ENCODE measurements at places on chromosomes 12 and 14.
A peak's percentile ranks its signal among the peaks of the same experiment; 100 is the strongest.

DNA sequence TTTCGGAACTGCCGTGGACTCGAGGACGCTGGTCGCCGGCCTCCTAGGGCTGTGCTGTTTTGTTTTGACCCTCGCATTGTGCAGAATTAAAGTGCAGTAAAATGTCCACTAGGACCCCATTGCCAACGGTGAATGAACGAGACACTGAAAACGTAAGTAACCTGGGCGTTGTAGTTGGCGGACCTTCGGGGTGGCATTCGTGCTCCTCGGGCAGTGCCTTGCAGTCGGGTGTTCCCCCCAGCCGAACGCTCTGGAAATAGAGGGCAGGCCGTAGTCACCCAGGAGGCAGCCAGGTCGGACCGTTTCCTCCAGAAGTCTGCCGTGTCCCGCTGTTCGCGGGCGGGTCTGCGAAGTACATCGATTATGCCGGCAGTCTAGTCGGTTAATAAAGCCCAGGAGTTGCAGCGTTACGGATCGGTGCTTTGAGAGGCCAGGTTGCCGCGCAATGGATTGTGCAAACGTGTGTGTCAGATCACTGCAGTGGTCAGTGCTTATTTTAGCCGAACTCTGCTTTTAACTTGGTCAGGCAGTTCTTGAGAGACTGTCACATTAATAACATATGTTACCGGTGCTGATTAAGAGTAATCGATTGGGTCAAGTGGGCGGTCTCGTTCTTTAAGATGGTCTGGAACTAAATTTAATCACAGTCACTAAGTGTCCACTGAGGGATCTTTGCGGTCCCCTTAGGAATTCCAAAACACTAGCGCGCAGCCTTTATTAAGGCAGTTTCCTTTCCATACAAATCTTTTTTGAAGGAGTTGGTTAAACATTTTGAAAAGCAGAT, 906 bp downstream of the MARK3 start:
- no peak for DNase-seq

GRCh38 chr12:95634622-95635621, 83.6 kb upstream of the USP44 start:
- no peak for DNase-seq

DNA sequence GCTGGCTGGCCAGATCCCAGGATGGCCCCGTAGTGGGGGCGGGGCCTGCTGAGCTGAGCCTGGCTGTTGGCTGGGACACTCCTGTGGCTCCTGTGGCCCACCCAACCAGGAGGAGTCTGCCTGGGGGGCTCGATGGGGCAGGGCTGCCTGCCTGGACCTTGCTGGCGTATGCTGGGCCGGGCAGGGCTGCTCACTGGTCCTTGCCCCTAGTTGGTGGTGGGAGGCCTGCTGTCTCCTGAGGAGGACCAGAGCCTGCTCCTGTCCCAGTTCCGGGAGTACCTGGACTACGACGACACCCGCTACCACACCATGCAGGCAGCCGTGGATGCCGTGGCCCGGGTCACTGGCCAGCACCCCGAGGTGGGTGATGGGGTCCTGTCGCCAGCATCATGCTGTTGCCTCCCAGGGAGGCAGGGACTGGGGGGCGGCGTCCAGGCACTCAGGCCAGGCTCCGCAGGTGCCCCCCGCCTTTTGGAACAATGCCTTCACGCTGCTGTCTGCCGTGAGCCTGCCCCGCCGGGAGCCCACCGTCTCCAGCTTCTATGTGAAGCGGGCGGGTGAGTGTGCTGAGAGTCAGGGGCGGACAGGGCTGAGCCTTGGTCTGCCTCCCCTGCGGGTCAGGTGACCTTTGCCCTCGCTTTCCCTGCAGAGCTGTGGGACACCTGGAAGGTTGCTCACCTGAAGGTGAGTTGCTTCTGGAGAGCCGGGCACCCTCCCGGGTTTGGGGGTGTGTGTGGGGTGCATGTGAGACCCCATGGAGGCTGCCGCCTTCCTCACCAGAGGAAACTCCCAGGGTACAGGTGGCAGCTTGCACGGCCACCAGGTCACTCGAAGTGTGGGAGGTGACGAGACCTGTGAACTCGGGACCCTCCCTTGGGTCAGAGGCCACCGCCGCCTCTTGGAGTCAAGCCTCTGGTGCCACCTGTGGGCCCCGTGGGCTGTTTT, 3.4 kb downstream of the NOC4L start:
- DNase-seq: no peak

DNA sequence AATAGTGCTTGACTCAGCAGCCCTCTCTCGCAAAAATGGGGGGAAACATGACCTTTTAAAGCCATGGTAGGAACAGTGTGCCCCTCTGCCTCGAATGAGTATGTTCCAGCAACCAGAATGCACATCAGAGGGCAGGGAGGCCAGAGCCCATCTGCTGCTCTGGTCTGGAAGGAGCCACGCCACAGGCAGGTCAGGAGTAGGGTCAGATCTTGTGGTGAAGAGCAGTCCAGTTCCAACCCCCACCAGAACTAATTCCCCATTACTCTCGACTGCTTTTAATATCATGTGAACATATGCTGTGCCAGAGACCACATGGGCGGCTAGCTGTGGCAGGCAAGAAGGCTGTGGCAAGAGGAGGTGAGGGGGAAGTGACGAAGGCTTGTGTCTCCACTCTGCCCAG, 34.6 kb upstream of the TMX1 start:
- no peak for DNase-seq

DNA sequence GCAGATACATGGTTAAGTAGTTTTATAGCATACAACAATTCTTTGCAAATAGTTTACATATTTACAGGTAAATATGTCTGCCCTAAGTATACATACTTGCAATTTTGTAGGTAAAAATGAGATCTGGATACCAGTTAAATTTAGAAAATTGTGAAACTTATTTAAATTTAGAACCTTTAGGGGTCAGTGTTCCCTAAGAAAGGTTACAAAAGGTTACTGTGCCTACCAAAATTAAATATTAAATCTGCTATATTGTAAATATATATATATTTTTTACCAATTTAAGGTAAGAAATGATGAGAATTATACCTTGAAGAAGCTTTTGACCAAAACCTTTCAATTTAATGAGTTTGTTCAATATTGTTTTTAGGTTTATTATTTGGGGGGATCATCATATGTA, 54.0 kb downstream of the MIPOL1 start:
- DNase-seq: no peak

- DNase-seq: no peak
Measured at GRCh38 chr12:123026094-123026853, 45.8 kb downstream of the ARL6IP4 start.

GRCh38 chr12:94186278-94187241, 38.2 kb downstream of the PLXNC1 start:
- DNase-seq: no peak

DNA sequence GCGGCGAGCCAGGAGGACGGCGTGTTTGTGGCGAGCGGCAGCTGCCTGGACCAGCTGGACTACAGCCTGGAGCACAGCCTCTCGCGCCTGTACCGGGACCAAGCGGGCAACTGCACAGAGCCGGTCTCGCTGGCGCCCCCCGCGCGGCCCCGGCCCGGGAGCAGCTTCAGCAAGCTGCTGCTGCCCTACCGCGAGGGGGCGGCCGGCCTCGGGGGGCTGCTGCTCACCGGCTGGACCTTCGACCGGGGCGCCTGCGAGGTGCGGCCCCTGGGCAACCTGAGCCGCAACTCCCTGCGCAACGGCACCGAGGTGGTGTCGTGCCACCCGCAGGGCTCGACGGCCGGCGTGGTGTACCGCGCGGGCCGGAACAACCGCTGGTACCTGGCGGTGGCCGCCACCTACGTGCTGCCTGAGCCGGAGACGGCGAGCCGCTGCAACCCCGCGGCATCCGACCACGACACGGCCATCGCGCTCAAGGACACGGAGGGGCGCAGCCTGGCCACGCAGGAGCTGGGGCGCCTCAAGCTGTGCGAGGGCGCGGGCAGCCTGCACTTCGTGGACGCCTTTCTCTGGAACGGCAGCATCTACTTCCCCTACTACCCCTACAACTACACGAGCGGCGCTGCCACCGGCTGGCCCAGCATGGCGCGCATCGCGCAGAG, 873 bp downstream of the PLXNC1 start:
- DNase-seq: peak; percentile 16

GRCh38 chr12:76311796-76312195, 36.4 kb downstream of the BBS10 start:
- DNase-seq: no peak

GRCh38 chr14:28001002-28001401, 765.6 kb upstream of the FOXG1 start:
- DNase-seq: no peak

DNA sequence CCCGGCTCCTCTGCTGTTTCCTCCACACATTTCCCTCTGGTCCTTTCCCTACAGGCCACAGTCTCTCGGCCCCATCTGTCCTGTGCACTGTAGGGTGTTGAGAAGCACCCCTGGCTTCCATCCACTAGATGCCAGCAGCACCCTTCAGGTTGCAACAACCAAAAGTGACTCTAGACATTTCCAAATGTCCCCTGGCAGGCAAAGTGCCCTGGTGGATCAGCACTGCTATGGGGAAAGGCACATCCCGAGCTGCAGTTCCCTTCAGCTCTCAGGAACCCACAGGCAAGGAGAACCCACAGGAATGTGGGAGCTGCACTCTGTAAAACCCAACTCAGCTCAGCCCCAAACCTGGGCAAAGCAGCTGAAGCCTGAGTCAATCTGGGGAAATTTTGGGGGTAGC, 77.0 kb downstream of the RBM19 start:
- no peak for DNase-seq

DNA sequence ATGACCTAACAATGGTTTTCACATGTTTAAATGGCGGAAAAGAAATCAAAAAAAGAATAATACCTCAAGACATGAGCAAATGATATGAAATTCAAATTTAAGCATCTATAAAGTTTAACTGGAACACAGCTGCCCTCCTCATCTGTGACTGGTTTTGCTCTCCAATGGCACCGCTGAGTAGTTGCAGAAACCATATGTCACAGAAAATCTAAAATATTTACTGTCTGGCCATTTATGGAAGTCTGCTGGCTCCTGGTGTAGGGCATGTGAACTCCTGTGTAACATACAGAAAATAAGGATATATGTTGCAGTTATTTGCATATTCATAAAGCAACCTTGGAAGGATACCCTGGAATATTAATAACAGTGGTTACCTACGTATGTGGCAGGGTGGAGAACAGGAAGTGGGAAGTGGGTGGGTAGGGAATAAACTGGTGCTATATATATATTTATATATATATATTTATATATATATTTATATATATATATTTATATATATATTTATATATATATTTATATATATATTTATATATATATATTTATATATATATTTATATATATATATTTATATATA, 48.4 kb downstream of the LTBP2 start:
- DNase-seq: no peak

GRCh38 chr12:62586850-62587249, 120.2 kb downstream of the MON2 start:
- no peak for DNase-seq

GRCh38 chr12:121980191-121980891, 41.3 kb upstream of the BCL7A start:
- no peak for DNase-seq

GRCh38 chr14:76984787-76985375, 43.6 kb downstream of the IRF2BPL start:
- no peak for DNase-seq

DNA sequence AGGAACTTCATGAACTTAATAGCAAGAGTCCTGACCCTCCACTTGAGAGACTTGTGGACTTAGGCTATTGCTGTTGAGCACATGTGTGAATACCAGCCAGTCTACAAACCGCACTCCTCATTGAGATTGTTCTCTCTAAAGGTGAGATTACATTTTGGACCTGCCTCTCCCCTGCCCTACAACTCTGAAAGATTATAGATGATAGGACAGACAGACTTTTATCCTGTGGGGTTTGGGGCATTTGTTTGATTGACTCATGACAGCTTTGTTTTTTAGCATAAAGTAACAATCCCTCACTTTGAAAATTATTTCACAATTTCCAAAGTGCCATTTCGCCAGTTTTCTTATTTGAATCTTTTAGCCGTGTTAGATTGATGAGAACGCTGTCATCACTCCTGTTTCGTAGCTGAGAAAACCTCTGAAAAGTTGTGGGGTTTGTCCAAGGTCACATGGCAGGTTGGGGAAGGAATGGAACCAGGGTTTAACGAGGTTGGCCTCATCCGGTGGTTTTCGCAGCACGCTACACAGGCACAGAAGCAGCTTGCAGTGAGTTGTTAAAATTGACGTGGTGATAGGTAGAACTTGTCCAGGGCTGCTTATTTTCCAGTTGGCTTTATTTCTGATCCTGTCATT, 836 bp downstream of the EVL start:
- DNase-seq: no peak

- DNase-seq: no peak
Measured at GRCh38 chr14:69719501-69719951, 47.4 kb upstream of the SRSF5 start.

DNA sequence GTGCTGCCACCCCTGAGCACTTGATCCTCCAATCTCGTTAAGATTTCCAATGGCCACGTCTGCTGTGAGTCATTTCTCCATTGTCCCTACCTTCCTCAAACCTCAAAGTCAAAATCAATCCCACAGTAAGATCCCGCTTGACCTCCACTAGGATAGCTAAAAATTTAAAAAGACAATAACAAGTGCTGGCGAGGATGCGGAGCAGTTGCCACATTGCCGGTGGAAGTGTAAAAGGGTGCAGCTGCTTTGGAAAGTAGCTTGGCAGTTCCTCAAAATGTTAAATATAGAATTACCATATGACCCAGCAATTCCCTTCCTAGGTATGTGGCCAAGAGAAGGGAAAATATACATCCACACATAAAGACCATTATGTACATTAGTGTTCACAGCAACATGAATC, 9.5 kb upstream of the BCL7A start:
- no peak for DNase-seq

DNA sequence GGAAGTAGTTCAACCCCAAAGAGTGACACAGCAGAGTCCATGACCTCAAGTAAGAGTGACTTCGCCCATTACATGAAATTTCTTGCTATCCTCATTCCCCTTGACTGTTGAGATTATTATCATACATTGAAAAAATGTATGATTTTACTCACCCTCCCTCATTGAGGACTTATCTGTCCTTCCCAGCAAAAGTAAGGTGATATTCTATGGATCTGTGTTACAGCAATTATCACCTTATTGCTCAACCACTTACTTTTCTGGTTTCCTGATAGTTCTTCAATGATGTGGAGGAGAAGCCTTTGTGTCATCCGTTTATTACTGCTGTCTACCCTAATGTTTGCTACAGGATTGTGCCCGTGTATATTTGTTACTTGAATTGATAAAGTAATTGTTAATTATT, 306.2 kb downstream of the TRHDE start:
- no peak for DNase-seq

GRCh38 chr12:93468008-93468371, 676 bp downstream of the MRPL42 start:
- DNase-seq: no peak

All from stimulated activated CD4-positive, alpha-beta T cell treated with anti-CD3 and anti-CD28 coated beads, Interleukin-4, amount 100 ng/mL, for 48 hours (primary cell).